ENCODE measurements at places on chromosomes 7 and 10.

- DNase-seq, result no peak
Observed at GRCh38 chr10:77854115-77854514, 72.4 kb downstream of the DLG5 start.

DNA sequence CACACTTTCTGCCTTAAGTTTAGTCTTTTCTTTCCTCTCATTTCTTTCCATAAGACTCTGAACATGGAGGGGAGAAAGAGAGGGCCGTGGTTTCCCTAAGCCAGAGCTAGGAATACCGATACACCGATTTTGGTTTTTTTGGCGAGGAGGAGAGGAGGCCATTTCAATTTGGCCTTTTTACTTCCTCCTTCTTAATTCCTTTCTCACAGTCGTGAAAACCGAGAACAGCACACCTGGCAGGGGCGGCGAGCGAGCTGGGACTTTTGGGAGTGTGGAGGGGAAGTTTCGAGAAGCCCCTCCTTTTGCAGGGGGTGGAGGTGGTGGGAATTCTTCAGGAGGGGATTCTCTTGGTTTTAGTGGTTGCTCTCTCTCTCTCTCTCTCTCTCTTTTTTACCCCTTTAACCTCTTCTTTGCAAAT, 6.2 kb downstream of the GATA3 start:
- no peak for DNase-seq

DNA sequence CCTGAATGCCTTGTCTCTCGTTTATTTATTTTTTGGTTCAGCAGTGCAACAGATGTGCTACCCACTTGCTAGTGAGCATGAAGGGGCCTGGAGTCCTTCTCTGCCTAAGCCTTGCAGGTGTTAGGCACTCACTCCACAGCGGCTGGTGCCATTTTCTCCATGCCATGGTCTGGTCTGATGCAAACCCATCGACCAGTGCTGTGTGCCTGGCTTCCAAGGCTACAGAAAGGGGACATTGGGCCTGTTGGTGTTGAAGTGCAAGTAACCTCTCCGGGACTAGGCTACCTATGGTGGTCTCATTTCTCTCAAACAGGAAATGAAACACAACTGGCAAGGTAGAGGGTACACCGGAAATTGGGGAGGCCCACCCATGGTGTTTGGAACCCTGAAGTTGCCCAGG, 198.1 kb downstream of the ADARB2 start:
- DNase-seq, result no peak

DNA sequence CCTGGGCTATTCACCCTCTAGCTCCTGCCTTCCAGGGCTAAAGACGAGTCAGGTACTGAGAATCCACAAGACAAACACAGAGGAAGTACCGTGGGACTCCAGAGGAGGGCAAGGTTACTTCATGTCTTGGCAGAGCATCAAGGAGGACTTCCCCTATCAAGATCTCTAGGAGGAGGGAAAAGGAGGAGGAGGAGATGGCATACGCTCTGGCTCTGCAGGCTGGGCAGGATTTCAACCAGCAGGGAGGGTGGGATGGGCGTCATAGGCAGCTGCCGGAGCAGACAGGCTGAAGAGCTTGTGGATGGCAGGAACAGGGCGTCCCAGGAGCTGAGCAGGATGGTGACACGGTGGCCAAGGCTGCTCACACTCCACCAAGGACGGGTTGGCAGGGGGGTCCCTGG, 21.3 kb downstream of the MDH2 start:
- no peak for DNase-seq

GRCh38 chr7:21543528-21544302, 876 bp downstream of the DNAH11 start:
- DNase-seq, result peak; percentile 9

DNA sequence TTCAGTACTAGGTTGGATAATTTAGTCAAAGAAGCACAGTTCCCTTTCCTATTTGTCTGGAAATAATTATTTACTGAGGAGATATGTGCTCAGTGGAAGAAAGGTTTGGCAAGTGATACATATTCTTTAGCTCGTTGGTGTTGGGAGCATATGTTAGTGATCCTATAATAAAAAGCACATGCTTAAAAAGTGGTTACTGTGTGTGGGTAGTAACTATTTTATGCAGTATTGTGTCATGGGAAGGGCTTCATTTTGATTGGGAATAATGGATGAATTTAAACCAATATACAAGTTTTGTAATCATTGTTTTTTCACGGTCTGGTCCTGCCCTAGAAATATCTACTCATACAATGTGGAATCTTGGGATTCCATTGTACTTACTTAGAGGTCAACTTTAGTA, 188.7 kb upstream of the PPP1R3A start:
- DNase-seq, result no peak

DNA sequence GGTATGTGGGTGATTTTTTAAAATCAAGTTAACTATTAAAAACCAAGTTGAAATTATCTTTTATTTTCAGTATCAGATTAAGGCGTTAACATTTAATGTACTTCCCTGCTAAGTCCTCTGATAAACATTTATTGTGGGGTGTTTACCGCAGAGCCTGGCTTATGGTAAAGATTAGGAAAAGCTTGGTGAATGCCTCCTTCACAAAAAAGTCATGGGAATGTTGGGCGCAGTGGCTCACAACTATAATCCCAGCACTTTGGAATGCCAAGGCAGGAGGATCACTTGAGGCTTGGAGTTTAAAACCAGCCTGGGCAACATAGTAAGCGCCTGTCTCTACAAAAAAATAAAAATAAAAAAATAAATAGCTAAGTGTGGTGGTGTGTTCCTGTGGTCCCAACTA, 53.3 kb downstream of the WAC start:
- no peak for DNase-seq

GRCh38 chr7:144649120-144649519, 186.7 kb downstream of the TPK1 start:
- no peak for DNase-seq

DNA sequence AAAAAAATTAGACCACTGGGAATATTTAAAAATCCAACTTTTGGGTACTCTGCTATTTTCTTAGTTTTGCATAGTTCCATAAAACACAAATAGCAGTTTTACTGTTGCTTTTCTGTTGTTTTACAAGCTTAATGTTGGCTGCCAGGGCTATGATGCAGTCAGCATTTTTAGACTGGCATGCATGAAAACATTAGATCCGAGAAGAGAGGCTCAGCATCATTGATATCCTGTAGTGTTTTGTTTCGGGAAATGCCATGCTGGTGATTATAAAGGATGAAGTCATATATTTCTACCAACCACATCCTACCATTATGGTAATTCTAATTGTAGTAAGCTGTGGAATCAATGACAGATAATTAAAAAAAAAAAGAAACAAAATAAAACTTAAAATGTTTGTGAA, 104.6 kb downstream of the MBL2 start:
- no peak for DNase-seq

GRCh38 chr10:48939790-48940325, at the start of gene LRRC18:
Gene LRRC18, minus strand, starts transcription at chr10:48939840. Its CDS starts 25,685 bp downstream, at chr10:48914155.
- DNase-seq, result no peak

- DNase-seq, result no peak
Observed at GRCh38 chr10:110840225-110840922, 31.4 kb upstream of the PDCD4 start.

GRCh38 chr7:70271617-70272081, 673.4 kb downstream of the AUTS2 start:
- DNase-seq, result no peak

DNA sequence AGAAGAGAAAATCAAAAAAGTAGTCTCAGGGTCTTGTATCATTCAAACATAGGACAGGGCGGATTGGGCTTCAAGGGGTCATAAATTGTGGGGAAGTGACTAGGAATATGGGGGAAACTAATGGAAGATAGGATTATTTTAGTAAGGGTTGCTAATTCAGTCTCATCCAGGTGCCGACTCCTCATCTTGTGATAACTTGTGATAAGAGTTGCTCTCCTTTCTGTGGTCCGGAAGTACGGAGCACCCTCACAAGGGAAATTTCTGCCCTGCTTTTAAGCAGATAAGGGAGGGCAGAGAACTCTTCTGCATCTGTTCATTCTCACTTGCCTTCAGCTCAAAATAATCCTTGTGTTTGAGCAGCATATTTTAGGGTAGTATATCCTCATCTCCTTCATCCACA, 436.4 kb upstream of the LRGUK start:
- no peak for DNase-seq

DNA sequence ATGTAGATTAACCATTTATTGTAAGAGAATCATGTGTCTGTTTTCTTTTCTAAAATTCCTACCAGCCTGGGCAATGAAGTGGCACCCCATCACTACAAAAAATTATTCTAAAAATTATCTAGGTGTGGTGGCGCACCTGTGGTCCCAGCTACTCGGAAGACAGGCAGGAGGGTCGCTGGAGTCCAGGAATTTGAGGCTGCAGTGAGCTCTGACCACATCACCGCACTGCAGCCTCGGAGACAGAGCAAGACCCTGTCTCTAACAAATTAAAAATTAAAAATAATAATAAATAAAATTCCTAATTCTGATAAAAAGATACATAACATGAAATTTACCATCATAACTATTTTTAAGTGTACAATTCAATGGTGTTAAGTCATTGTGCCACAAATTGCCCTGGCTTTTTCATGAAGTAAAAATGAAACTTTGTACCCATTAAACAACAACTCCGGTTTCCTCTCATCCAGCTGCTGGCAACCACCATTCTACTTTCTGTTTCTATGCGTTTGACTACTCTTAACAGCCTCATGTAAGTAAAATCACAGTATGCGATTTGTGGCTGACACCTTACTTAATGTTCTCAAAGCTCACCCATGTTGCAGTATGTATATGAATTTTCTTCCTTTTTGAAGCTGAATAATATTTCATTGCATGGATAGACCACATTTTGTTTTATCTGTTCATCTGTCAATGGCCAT, 20.6 kb upstream of the USP6NL start:
- DNase-seq, result no peak

GRCh38 chr7:295155-296154, 5.5 kb downstream of the FOXL3 start:
- DNase-seq, result no peak

- DNase-seq, result no peak
Observed at GRCh38 chr10:48288661-48289060, 14.2 kb upstream of the FRMPD2 start.

DNA sequence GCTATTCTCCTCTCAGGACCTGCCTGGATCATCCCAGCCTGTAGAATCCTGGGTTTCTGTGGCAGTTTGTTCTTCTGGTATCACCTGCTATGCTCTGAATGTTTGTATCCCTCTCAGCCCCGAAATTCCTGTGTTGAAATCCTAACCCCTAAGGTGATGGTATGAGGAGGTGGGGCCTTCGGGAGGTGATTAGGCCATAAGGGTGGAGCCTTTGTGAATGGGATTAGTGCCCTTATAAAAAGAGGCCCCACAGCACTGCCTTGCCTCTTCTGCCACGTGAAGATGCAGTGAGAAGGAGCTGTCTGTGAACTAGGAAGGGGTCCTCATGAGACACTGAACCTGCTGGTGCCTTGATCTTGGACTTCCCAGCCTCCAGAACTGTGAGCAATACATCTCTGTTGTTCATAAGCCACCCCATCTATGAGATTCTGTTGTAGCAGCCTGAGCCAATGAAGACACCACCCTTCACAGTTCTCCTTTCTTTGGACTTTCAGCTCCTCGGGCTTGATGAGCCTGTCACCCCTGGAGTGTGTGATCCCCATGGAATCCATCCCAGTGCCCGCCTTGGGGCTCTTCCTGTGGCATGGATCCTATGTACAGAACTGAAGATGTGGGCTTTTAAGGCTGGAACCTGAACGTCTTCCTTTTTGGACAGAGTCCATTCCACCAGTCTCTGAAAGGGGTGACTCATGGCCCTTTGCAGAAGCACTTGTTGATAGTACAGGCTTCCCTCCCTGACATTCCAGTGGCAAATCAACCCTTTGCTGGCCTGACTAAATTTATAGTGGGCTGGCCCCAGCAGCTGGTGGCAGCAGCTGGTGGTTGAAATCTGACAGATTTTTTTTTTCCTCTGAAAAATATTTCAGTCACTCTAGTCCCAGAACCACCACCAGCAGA, 138.0 kb downstream of the TACC2 start:
- DNase-seq, result no peak

- peak; percentile 4 for DNase-seq
Observed at GRCh38 chr10:19816411-19817230, at the start of gene PLXDC2. Gene PLXDC2, plus strand, starts transcription at chr10:19816432.

DNA sequence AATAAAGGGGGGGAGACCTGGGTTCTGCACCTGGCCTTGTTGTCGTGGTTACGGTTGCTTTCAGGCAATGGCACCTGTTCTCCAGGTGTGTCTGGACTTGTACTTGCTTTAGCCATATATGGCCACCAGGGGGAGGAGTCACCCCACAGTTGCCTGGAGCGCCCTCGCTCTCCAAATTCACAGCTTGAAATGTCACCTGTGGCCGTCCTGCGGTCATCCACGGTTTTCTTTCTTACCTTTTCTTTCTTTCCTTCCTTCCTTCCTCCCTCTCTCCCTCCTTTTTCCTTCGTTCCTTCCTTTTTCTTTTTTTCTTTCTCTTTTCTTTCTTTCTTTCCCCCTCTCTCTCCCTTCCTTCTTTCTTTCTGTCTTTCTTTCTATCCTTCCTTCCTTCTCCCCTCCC, 157.2 kb upstream of the ZNF92 start:
- peak; percentile 53 for DNase-seq

DNA sequence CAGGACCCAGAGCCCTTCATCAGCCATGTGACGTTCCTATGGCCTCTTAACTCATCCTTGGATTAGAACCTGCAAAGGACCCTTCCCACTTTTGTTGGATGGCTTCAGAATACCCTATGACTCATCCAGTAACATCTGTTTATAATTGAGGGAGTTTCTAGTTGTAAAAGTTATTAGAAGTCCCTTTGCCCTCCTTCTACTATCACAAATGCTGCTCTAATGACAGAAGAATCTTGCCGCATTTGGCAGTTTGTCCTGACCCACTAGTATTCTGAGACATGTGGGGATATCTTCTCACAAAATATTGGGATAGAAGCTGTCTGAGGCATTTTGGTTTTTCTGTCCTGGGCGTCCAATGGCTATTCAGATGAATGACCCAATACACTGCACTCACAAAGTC, 251.8 kb upstream of the TMEM72 start:
- DNase-seq, result no peak

DNA sequence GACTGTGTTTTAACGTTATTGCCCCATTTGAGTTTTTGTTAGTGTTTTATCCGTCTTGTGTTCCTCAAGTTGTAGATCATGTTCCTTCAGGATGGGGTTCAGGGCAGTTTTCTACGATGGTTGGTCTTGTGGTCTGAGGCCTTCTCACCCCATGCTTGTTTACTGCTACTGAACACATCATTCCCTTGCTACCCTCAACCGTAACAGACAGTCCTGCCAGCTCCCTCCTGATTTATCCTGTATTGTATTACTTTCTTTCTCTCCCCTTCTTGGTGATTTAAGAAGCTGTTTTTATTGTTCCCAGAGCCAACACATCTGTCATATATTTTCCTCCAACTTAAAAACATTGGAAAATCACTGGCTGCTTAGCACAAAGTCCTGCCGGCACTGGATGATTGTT, 719.8 kb downstream of the INHBA start:
- DNase-seq, result no peak

- DNase-seq, result peak; percentile 24
Observed at GRCh38 chr10:70540089-70540788, 61.7 kb downstream of the PALD1 start.

DNA sequence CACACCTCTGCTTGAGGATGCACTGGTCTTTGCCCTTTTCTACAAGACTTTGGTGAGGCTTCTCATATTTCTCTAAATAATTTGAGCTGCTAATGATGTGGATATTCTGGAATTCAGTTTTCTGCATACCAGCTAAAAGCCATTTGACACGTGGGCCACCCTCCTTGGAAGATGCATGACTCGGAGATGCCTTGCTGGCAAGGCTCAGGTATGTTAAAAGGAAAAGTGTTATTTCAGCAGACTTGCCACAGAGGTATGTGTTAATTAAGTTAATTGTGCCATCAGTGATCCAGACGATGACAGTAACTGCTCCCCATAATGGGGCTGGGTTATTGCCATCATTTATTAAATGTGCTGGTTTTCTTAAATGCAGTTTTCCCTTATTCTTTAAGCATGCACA, 8.8 kb upstream of the GFRA1 start:
- no peak for DNase-seq

- no peak for DNase-seq
Observed at GRCh38 chr10:23433701-23434100, 5.2 kb upstream of the OTUD1 start.
